ENCODE measurements at places on chromosomes 11 and 22.

GRCh38 chr11:22456993-22457762, 119.0 kb downstream of the SLC17A6 start:
- DNase-seq = no peak

- DNase-seq = no peak
Measured at GRCh38 chr22:30186041-30186440, 60.5 kb downstream of the LIF start.

DNA sequence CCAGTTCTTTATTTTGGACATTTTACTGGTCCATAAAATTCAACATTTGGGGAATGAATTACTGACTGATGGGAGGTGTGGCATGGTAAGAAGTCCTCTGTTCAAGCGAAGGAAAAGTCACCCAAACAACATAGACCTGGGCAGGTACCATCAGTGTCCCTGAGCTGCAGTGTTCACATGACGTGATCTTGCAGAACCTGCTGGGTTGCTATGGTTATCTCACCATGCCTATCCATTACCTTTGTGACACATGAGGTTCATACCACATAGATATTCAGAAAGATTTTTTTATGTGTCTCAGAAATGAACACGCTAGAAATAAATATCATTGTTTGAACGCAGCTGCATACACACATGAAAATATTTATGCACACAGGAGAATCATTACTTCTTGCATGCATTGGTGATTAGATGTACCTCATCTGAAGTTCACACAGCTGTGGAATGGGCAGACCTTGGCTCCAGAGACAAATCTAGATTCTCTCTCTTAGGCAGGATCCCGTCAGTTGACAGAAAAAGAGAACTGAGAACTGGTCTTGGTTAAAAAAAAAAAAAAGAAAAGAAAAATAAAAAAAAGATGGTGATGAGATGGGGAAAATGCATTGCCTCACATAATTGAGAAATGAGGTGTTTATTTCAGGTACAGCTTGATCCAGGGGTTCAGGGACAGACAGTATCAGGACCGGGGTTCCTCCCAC, 21.4 kb upstream of the RCN1 start:
- no peak for DNase-seq

DNA sequence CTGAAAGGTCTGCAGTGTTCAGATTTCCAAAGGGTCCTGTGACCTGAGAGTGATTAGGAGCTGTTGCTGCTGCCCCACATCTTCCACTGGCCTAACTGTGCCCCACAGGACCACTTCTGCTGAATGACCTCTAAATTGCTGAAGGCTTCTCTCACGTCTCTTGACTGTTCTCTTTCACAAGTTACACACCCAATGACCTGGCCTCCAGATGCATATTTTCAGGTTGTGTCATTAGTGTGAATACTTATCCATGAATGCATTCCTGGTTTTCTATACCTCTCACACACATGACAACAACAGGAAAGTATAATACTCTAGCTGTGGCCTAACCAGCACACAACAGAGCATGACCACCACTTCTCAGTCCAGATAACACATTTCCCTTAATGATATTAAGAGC, 15.4 kb downstream of the PRR14L start:
- DNase-seq = no peak

DNA sequence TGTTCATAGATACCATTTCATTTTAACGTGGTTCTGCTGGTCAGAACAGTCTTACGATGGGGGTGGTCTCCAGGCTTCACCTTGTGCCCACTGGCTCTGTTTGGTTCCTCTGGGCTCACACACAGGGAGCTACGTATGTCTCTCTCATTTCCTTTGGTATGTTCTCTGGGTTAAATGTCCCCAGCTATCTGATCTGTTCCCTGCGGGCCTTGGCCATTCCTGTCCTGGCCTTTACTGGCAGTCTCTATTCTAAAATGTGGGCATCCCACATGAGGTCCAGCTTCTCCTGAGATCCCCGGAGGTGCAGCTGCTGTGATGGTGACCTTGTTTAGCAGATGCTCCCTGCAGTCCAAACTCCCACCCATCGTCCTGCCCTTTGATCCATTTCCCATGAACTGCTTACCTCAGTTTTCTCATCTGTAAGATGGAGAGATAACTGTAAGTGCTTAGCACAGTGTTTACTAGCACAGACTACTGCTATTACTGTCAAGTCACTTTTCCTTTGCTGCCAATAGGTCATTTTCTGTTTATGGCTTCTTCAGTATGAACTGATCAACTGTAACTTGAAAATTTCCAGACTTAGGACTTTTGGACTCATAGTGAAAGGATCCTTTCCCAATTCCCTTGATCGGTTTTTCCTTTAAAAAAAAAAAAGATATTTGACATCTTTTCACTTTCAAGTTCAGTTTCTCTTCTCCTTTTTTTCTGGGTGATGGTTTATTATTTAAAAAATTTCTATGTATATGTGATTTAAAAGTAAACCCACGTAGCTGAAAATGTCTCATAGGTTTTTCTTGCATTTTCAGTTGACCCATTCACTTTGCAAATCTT, 92.9 kb downstream of the PTPRJ start:
- DNase-seq = no peak

GRCh38 chr11:33723238-33723881, 12.9 kb downstream of the CD59 start:
- no peak for DNase-seq

GRCh38 chr11:33500861-33501479, 199.7 kb downstream of the C11orf91 start:
- no peak for DNase-seq

DNA sequence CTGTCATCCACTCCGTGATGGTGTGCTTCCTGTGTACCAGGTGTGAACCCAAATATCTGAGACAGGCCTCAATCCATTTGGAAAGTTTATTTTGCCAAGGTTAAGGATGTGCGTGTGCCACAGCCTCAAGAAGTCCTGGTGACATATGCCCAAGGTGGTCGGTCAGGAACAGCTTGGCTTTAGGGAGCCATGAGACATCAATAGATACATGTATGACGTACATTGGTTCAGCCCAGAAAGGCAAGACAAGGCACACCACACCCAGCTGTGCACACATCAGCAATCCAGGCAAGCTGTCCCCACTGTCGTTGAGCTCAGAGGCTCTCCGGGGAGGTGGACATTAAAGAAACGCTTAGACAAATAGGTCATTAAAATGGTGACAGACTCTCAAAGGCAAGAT, 56.8 kb upstream of the SHANK2 start:
- no peak for DNase-seq

DNA sequence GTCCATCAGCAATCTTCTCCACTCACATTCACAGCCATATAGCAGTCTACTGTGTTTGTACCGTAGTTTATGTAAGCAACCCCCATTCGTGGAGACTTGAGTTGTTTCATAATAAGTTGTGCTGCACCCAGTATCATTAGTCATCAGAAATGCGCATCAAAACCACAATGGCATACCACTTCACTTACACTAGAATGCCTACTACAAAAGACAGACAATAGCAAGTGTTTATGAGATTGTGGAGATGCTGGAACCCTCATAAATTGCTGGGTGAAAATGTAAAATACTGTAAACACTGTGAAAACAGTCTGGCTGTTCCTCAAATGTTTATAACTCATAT, 133.3 kb downstream of the ATXN10 start:
- no peak for DNase-seq

DNA sequence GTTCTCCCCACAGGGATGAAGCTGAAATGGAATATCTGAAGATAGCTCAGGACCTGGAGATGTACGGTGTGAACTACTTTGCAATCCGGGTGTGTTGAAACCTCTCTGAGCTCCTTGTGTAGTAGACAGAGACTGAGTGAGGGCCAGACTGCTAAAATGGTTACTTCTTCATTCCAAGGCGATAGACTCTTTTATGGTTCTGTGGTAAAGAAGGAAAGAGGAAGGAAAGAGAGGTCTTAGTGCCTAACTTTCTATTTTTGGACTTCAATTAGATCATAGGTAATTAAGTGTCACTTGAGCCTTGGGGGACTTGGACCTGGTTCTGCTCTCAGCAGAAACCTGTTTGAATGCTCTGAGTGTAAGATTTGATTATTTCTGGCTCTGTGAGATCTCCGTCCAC, 54.7 kb downstream of the NF2 start:
- no peak for DNase-seq

DNA sequence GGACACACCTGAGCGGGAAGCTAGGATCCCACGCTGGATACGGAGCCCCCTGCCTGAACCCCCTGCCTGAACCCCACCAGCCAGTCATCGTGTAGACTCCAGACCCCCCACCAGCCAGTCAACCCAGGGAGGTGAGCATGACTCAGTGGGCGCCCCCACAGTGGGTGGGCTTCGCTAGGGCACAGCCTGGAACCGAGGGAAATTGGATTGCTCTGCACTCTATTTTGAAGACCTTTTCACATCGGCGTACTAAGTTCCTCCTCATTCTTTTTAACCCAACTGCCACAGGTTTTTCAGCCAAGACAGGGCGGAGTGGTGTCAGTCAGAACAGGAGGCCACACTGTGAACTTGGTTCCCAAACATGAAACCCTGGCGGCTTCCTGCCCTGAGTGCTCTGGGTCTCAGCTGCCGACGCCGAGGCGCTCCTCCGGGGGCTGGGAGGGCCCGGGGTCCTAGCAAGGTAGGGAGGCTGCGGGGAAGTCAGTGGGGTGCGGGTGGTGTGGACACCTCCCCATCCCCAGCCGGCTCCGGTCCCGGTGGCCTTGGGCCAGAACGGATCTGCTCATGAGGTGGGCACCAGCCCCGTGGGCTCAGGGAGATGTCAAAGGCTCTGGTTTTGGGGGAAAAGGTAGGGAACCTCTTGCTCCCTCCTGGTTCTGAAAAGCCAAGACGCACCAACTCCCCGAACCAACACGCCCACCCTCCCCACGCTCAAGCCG, 57.0 kb downstream of the BRD1 start:
- no peak for DNase-seq

GRCh38 chr11:48105096-48105990, 111.3 kb upstream of the OR4B1 start:
- no peak for DNase-seq

- DNase-seq = no peak
Measured at GRCh38 chr11:70142221-70142875, 60.7 kb upstream of the FADD start.

GRCh38 chr11:5522308-5522707, 5.8 kb upstream of the UBQLNL start:
- DNase-seq = no peak

DNA sequence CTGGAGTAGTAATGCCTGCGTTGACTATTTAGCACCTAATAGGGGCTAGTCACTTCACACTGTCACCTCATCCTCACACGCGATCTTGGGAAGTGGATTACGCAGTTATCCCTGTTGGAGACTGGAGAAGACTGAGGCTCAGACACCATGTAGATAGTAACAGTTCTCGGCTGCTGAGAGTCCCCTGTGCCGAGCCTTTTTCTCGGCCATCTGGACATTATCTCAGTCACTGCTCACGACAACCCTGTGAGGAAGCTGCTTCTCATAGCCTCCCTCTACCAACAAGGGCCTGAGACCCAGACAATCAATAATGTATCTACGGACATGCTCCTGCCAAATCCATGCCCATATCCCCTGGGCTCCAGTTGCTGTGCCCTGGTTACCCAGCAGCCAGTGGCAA, 25.9 kb downstream of the SCUBE1 start:
- DNase-seq = no peak

GRCh38 chr11:120186774-120187591, 23.8 kb upstream of the OAF start:
- peak; percentile 26 for DNase-seq

GRCh38 chr11:59368238-59369022, 9.7 kb downstream of the OR5AN1 start:
- DNase-seq = no peak

DNA sequence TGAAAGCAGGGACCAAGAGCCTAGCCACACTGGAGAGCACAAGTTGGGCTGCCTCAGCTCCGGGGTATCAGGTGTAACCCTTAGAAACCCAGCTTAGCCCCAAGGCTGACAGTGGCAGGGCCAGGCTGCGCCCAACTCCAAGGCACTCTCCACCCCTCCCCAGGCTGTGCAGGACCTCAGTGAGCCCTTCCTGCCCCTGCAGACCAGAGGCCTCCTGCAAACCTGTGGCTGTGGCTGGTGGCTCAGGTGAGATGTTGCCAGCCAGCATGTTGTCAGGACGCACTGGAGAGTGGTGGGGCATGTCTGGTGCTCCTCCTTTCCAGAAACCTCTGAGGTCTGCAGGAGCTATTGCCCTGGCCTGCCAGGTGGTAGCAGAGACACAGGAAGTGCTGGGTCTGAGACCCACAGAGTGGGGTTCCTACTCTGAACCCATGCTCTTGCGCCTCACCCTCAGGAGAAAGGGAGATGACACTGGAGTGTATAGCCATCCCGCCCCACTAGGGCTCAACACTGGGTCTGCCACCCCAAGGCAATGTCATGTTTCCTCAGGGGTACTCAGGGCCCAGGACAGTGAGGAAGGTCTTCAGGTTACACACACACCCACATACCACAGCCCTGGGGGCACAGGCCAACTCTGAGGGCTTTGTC, 2.4 kb upstream of the SCARF2 start:
- no peak for DNase-seq

- DNase-seq = no peak
Measured at GRCh38 chr22:22914726-22915669, 27.4 kb downstream of the IGLL5 start.

- DNase-seq = no peak
Measured at GRCh38 chr11:16781936-16782919, 43.8 kb downstream of the C11orf58 start.

DNA sequence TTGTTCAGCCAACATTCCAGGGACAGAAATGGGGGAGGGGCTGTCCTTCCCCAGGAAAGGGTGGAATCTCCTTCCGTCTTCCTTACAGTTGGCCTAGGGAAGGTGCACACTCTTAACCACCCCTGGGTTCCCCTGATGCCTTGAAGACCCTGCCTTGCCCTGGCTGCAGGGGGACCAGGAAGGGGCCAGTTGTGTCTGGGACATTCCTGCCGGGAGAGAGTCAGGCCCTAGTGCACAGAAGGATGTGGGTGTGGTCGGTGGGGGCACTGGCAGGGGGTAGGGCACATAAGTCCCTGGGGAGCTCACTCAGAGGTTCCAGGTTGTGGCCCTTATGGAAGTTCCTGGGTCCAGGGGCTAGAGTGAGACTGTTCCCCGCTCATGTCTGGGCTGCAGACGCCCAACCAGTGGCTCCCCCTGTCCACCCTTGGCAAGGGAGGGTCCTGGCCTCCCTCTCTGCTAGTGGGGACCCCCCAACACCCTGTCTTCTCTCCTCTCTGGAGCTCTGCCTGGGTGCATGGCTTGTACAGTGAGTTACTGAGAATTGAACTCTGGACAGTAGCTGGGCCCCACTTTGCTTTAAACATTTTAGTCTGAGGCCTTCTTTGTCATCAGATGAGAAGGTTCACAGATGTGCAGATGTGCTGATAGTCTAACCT, 2.0 kb upstream of the APOBEC3A start:
- no peak for DNase-seq

Measured in stimulated activated CD4-positive, alpha-beta T cell treated with anti-CD3 and anti-CD28 coated beads, Interleukin-1b, Interleukin-23, amount 100 ng/mL, for 48 hours (primary cell).